ENCODE measurements at places on chromosomes 12 and 14.

- DNase-seq = peak; percentile 30
Observed at GRCh38 chr12:4421590-4422031, 24.0 kb downstream of the FGF6 start.

DNA sequence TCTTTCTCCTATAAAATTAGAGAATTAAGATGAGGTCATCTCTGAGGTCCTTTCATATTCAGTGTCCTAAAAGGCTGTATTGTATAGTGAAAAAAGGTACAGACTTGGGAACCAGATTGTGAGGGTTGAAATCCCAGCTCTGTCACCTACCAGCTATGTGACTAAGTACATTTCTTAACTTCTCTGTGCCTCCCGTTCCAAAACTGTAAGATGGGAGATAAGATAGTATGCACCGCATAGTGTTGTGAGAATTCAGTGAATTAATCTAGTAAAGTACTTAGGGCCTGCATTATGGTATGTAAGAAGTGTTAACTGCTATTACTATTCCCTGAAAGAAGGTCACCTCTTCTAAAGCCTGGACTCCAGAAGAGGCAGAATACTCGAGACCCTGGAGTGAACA is 60.6 kb downstream of the GNG2 start:
- no peak for DNase-seq

- DNase-seq = no peak
Observed at GRCh38 chr14:32606301-32606700, 277.2 kb downstream of the AKAP6 start.

- DNase-seq = no peak
Observed at GRCh38 chr12:94942663-94943062, 60.8 kb downstream of the NDUFA12 start.

GRCh38 chr12:29067430-29067829 is 81.6 kb upstream of the FAR2 start:
- no peak for DNase-seq

DNA sequence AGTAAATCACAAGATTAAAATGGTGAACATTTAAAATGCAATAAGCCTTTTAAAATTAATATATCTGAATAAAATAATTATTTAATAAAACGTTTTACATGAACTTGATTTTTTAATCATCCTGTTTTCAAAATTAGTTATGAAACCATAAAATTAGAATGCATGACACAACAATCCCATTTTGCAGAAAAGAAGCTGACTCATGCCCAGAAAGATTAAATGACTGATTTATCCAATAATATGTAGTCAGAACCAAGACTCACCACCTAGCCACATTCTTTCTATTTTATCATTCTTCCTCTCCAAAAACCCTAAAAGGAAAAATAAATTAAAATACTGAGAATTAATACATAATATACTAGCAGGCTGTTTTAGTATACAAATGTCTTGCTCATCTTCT is 83.0 kb upstream of the LGR5 start:
- DNase-seq = no peak

- peak; percentile 11 for DNase-seq
Observed at GRCh38 chr12:55899082-55899481, 28.6 kb downstream of the PYM1 start.

All from WERI-Rb-1 (cell line).